ENCODE measurements at places on chromosomes 2 and 18. TPM values are rescaled to one million over a fixed set of nuclear protein-coding genes. Genes with fewer than 3 reads are reported as not detected.

GRCh38 chr2:86787736-86788135 is 3.0 kb downstream of the CD8A start:
- no peak for DNase-seq

DNA sequence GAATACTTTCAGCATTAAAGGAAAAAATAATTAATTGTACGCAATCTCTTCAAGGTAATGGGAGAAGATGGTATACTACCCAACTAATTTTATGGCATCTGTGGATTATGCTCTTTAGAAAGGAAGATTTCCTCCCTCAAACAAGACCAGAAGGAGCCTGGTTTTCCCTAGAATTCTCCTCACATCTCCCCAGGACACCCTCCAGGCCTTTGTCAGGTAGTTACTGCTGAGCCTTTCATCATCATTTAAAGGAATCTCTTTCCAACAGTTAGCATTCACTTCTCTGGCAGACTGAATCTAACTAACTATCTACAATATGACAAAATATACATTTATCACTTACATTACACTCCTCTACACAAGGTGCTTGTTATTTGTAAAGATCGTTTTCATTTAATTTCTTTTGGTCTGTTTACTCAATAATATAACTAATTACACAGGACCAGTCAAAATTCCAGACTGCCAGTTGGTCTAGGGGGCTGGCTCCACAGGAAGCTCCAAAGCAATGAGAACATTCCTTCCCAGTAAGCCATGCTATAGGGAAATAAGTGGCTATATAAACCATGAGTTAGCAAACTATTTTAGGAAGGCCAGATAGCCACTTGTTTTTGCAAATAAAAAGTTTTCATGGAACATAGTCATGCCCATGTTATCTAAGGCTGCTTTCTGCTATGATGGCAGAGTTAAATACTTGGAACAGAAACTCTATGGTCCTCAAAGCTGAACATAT is 19.1 kb downstream of the ZNF24 start:
- no peak for DNase-seq

GRCh38 chr2:72001937-72002690 is 145.5 kb downstream of the CYP26B1 start:
- DNase-seq, result no peak

PCARE gene
- not detected for total RNA-seq

GALNT3 gene
- 1.5 TPM for total RNA-seq

B3GNT7 gene
- total RNA-seq, result not detected

DNA sequence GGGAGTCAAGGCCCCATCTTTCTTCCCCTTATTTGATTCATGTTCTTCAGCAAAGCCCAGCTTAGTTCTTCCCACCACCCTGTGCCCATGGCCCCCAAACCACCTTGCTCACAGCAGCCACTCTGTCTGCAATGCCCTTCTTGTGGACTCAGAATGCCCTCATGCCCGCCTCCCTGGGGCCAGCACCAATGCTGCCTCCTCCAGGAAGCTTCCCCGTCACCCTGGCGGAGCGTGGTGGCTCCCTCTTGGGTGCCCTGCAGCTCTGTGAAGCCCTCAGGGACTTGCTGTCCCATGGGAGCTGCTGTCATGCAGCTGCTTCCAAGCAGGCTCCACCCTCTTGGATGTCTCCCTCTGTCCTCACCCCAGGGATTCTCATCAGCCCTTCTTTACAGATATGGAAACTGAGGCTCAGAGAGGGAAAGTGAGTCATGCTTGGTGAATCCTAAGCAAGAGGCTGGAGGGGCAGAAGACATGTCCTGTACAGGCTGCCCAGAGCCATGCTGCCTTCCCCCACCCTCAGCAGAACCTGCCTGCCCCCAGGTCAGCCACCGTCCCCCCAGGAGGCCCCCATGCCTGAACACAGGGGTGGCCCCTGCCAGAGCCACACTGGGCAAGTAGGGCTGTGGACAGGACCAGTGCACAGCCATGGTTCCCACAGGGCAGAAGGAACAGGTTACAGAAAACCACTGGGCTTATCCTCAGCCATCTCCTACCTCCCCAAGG is 11.8 kb upstream of the DUSP2 start:
- DNase-seq, result no peak

GRCh38 chr2:133862400-133862977 is 294.2 kb upstream of the NCKAP5 start:
- DNase-seq, result no peak

DNA sequence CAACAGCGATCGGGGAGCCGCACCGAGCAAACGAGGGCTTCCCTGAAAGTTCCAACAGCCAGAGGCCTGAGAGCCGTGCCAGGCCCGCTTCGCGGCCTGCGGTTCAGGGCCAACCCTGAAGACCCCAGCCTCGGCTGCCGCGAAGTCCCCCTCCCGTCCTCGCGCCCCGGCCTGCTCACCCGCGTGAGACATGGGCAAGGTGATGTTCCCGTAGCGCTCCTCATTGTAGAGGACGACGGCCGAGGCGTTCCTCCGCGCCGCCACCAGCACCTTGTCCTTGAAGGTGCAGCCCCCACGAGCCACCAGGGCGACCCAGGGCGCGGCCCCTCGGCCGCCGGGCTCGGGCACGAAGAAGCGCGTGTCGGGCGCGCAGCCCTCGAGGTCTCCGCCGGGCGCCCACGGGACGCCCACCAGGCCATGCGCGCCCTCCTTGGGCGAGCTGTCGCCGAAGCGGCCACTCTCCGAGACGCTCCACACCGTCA is 510 bp downstream of the RNF149 start:
- DNase-seq, result no peak

LRP1B gene
- 0.11 TPM for total RNA-seq

GRCh38 chr2:96305979-96306308 is 598 bp upstream of the SNRNP200 start:
- no peak for DNase-seq

LTBP1 gene
- 79.2 TPM for total RNA-seq

ING5 gene
- total RNA-seq, result 24.7 TPM

- no peak for DNase-seq
Observed at GRCh38 chr2:99710721-99711120, 220.9 kb upstream of the REV1 start.

NTSR2 gene
- total RNA-seq, result not detected

FLACC1 gene
- 1.3 TPM for total RNA-seq

- no peak for DNase-seq
Observed at GRCh38 chr2:10817413-10817812, 4.8 kb upstream of the PDIA6 start.

- DNase-seq, result no peak
Observed at GRCh38 chr2:133721118-133721517, 152.9 kb upstream of the NCKAP5 start.

GRCh38 chr18:26091047-26091630 is 726 bp upstream of the SS18 start:
- peak; percentile 83 for DNase-seq

DNA sequence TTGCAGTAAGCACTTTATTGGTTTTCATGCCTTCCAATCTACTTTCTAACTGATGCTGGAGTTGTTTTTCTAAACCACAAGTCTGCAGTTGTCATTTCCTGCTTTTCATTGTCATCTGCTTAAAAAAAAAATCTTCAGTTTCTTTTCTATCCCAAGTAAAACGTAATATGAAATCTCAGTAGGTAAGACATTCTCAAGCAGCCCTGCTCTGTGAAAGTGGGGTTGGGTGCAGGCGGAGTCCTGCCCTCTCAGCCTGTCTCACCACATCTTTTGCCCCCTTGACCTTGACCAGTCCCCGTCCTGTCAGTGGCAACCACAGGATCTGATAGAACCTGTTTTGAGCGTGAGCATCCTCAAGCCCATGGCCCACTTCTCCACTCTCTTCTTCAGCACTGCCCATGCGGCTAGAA is 80.0 kb upstream of the CPO start:
- DNase-seq, result no peak

DNA sequence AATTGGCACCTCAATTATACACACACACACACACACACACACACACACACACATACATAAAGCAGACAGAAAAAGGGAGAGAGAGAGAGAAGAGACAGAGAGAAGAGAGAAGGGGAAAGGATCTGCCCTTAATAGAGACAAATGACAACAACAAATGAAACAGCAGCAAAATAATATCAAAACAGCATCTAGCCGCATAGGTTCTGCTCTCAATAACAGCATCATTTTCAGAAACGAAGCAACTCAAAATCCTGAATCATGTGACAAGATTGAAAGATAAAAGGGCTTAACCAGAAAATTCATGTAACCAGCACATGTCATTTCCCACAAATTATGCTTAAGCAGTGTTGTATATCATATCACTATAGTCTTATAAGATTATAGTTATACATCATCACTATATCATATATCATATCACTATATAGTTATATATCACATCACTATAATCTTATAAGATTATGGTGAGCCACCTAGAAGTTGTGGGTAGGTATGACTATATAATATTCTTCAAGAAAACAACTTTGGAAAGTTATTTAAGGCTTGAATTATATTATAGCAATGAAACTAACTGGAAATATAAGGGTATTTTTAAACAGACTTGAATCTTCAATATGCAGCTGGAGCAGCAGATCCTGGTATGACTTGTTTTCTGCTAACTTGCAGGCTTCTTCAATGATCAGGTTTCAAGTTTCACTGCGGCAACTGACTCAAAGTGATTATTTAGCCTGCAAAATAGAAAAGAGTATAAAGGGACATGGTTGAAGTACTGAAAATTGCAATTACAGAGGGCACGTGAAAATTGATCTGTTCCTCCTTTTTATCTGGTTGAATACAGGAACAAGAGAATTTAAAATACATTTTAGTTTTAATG is 16.1 kb upstream of the VPS54 start:
- DNase-seq, result peak; percentile 66

CCDC148 gene
- 0.29 TPM for total RNA-seq

GRCh38 chr18:23209796-23210195 is 74.5 kb downstream of the CABLES1 start:
- DNase-seq, result no peak

POTEI gene
- total RNA-seq, result not detected

ASXL2 gene
- total RNA-seq, result 8.7 TPM

DNA sequence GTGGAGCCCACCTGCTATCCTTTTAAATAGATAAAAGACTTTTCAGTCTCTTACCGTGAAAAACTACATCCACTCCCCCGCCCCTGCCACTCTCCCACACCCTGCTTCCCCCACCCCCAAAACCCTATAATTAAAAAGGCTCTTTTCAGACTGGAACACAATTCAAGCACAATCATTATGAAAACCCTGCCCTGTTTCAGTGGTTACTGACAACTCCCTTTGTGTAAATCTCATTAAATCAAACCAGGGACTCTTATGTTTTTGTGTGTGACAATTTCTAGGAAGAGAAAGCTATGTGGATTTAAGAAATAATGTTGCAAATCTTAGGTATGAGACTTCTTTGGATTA is 21.0 kb upstream of the ZNF532 start:
- DNase-seq, result no peak

DNA sequence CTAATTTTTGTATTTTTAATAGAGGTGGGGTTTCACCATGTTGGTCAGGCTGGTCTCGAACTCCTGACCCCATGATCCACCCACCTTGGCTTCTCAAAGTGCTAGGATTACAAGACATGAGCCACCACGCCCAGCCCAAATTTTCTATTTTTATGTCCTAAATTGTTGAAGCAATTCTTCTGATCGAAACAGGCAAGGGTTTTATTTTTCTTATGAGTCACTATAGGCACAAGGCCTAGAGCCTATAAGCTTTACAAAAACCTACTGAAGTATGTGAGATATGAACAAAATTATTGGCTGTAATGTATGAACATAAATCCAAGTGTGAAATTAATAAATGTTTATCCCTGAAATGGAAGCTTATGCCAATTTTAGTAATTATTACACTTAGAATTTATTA is 464.2 kb upstream of the NRP2 start:
- DNase-seq, result peak; percentile 30

PAX3 gene
- total RNA-seq, result 1.6 TPM

- peak; percentile 10 for DNase-seq
Observed at GRCh38 chr2:232236200-232236599, 142.4 kb upstream of the ALPP start.

- DNase-seq, result no peak
Observed at GRCh38 chr2:132645722-132646539, 24.1 kb downstream of the LYPD1 start.

DNA sequence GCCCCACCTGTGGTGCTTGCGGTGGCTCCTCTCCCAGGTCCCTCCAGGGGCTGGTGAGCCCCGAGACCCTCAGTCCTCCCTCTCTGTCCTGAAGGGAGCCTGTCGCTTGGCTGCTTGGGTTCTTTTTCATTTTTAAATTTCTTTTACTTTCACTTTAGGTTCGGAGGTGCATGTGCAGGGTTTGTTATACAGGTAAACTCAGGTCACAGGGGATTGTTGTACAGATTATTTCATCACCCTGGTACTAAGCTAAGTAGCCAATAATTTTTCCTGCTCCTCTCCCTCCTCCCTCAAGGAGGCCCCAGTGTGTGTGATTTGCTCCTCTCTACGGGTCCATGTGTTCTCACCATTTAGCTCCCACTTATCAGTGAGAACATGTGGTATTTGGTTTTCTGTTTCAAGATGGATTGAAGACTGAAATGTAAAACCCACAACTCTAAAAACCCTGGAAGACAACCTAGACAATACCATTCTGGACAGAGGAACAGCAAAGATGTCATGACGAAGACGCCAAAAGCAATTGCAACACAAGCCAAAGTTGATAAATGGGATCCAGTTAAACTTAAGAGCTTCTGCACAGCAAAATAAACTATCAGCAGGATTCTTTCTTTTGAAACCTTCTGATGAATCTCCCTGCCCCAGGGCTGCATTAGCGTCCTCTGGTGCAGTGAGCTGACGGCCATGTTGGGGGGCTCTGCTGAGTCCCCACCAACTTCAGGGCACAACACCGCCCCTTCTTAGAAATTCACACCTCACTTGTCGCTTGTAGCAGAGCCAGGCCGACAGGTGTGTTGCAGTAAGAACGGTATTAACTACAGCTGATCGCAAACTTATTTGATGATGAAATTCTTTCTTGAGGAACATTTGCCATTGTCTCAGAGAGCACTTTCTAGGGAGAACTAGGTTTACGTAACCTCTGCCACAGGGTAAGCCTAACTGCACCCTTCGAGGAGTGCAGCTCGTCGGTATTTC is 135.3 kb downstream of the ZNF236 start:
- DNase-seq, result no peak
